Suprapubic skin (tissue), 4 donors: ENCODE measurements at places on chromosomes 7 and 10. TPM values are rescaled to one million over a fixed set of nuclear protein-coding genes. Genes with fewer than 3 reads are reported as not detected.

Gene MNX1
- total RNA-seq = not detected

Gene CHPF2
- 28.6 TPM for total RNA-seq

Gene RHEB
- 46.5 TPM for total RNA-seq

Gene GFRA1
- total RNA-seq = 61.8 TPM

- no peak overlapping the region for H3K27ac ChIP-seq
- no peak for DNase-seq
- no peak overlapping the region for H3K4me3 ChIP-seq
- H3K27me3 ChIP-seq = peaks cover 5% of the 10 kb centered on the region
- H3K4me1 ChIP-seq = peaks cover 12% of the 10 kb centered on the region
- H3K36me3 ChIP-seq = no peaks in the 10 kb centered on the region
Measured at GRCh38 chr7:98827258-98827657, 42.6 kb downstream of the TMEM130 start.

- no peaks in the 10 kb centered on the region for H3K36me3 ChIP-seq
- no peak overlapping the region for H3K4me3 ChIP-seq
- DNase-seq = no peak
- H3K27ac ChIP-seq = no peak overlapping the region
- no peaks in the 10 kb centered on the region for H3K27me3 ChIP-seq
- no peaks in the 10 kb centered on the region for H3K4me1 ChIP-seq
Measured at GRCh38 chr7:38492010-38492409, 139.2 kb downstream of the AMPH start.

DNA sequence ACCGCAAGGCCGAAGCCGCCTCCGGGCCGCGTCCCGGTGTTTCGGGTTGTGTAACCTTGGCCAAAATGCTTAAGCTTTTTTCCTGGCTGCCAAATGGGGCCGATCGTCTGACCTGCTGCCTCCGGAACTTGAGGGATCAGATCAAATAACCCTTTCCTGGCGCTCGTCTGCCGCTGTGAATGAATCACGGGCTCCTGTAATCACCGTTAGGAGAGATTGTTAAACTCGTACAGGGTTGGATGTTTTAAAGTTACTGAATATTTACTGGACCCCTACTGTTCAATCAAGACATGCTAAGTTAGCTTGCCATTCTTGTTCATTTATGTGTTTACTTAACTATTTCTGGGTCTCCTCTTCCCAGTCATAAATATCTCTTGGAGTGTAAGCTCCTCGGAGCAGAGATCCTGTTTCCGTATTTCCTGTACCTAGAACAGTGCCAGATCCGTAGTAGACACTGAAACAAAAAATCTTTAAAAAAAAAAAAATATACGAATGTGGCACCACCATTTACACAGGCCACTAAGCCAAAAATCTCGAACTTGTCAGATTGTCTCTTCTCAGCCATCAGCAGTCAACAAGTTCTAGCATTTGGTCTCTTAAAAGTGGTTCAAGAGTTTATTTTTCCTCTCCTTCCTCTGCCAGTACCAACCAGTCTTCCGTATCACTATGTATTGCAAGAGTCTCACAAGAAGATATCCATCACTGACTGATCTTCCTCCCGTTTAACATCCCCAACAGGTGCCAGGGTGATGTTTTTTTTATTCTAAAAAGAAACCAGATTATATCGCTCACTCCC, 650 bp upstream of the TM9SF3 start:
- H3K27ac ChIP-seq = peak overlapping the region; percentile 97
- DNase-seq = peak; percentile 90
- no peaks in the 10 kb centered on the region for H3K27me3 ChIP-seq
- H3K4me1 ChIP-seq = peaks cover 44% of the 10 kb centered on the region
- no peaks in the 10 kb centered on the region for H3K36me3 ChIP-seq

DNA sequence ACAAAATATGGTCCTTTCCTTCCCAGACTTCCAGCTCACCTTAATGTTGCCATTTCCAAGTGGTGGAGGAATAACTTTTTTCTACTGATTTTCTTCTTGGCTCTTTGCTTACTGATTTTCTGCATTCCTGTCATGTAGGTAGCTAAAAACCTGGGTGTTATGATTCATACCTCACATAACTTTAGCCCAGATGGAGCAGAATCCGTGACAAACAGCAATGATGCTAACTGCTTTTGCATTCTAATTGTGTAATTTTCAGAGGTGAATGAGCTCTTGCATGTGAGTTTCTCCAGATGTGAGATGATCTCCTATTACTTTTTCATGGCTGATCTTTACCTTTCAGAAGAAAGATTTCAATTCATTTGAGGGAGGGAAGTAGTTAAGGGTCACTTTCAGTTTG, 43.4 kb downstream of the WDR11 start:
- DNase-seq = no peak
- H3K4me1 ChIP-seq = no peaks in the 10 kb centered on the region
- no peaks in the 10 kb centered on the region for H3K27me3 ChIP-seq
- H3K36me3 ChIP-seq = peaks cover 50% of the 10 kb centered on the region
- H3K27ac ChIP-seq = no peak overlapping the region

DNA sequence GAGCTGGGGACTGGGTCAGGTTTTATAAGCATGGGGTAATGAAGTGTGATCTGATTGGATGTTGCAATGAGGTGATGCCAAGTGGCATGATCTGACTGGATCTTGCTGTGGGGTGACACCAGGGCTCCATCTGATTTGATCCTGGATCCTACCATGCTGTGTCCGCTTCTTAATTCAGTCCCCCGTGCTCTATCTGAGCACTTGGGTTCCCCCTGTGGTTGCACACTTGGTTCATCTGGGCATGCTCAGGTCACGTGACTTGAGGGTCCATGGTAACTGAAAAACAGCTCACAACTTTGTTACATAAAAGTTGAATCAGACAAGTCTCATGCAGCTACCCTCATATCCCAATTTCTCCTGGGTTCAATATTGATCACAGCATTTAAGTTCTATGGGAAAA, 448.6 kb upstream of the NRP1 start:
- no peak overlapping the region for H3K4me3 ChIP-seq
- H3K4me1 ChIP-seq = no peaks in the 10 kb centered on the region
- no peak for DNase-seq
